ENCODE measurements at places on chromosomes 4 and X. TPM values are rescaled to one million over a fixed set of nuclear protein-coding genes. Genes with fewer than 3 reads are reported as not detected.

DNA sequence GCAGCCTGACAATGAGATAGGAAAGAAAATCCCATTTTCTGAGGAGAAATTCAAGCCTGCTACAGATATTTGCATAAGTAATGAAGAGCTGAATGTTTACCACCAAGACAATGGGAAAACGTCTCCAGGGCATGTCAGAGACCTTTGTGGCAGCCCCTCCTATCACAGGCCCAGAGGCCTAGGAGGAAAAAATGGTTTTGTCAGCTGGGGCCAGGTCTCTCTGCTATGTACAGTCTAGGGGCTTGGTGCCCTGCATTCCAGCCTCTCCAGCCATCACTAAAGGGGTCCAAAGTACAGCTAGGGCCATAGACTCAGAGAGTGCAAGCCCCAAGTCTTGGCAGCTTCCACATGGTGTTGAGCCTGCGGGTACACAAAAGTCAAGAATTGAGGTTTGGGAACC is 361.6 kb upstream of the ANXA10 start:
- no peaks in the 10 kb centered on the region for H3K4me1 ChIP-seq
- H3K4me3 ChIP-seq: no peak overlapping the region
- no peak overlapping the region for H3K27ac ChIP-seq
- H3K36me3 ChIP-seq: no peaks in the 10 kb centered on the region

DNA sequence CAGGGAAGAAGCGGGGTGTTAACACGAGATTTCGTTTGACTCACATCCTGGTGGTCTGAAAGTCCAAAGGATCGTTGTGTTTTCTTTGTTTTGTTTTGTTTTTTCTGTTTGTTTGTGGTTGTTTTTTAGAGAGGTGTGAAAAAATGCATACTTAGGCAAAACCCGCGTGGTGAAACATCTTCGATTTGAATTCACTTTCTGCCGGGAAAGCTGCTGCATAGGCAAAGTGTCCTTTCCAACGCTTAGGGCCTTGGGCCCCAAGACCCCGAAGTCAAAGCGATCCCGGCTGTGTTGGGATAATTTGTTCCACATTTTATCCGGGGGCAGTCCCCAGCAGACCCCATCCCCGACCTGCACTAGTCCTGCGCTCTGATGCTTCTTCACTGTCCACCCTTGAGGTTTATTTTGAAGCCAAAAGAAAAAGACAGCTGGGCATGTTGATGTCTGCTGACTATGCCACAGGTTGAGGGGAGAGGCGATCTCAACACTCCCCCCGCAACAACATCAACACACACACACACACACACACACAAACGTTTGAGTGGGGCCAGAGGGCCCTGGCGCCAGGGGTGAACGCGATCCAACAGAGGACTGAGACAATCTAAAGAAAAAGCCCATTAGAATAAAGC is 2.0 kb downstream of the MSX1 start:
- peaks cover 68% of the 10 kb centered on the region for H3K4me1 ChIP-seq
- no peak for DNase-seq
- H3K27me3 ChIP-seq: peaks cover 98% of the 10 kb centered on the region

DNA sequence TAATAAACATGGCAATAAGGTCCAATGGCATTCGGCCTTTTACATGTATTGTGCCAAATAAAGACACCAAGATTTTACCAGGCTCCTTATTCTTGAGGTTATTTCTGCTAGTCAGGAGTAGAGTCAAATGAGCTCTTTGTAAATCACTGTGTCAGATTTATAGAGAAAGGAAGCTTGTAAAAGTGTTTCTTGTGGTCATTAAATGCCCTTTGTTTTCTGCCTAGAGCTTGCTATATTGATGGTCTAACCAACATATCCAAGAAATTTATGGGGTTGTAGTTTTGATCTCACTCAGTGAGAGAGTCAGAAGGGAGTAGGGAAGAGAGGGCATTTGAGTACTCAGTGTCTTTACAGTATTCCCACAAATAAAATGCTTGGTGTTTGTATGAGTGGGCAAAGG is 86.2 kb upstream of the FRMPD4 start:
- H3K36me3 ChIP-seq: no peaks in the 10 kb centered on the region
- DNase-seq: no peak
- H3K27ac ChIP-seq: no peak overlapping the region

DNA sequence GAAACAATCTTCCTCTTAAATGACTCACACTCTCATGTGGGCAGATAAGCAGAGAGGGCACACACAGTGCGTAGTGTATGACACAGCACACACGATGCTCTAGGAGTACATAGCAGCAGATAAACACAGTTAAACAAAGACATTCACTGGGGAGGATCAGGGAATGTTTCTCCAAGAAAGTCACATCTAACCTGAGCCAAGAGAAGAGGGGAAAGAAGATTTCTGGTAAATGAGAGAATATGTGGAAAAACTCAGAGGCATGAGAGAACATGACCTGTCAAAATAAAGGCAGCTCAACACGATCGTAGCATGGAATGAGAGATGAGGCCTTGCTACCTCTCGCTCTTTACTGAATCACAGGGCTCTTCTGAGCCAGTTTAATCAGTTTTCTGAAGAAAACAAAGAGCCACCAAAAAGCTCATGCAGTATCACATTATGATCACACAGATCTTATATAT is 251.0 kb downstream of the ANK2 start:
- no peaks in the 10 kb centered on the region for H3K4me1 ChIP-seq
- peak overlapping the region; percentile 75 for H3K27ac ChIP-seq

- no peaks in the 10 kb centered on the region for H3K27me3 ChIP-seq
- H3K4me1 ChIP-seq: peaks cover 31% of the 10 kb centered on the region
- H3K27ac ChIP-seq: no peak overlapping the region
Observed at GRCh38 chrX:57595381-57595811, 3.6 kb downstream of the ZXDB start.

DNA sequence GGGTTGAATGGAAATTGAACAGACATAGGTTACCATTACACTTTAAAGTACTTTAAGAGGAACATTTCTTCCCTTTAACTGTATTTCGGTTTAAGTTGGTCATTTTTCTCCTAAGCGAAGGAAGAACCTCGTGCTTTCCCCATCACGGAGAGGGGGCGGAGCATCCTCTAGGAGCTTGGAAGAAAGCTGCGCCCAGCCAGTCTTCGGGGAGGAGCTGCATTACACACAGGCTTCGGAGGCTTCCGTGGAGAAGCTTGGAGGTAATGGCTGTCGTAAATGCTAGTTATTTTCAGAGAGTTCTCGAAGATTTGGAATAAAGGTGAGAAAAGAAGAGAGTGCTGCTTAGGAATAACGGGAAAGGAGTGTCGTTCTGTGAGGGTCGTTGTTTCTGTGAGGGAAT is at the start of gene PWWP3B:
Gene PWWP3B, plus strand, starts transcription at position 199 of the 400 bp plus-strand sequence. CDS start 37,128 bp downstream, outside the sequence.
- no peaks in the 10 kb centered on the region for H3K4me1 ChIP-seq
- no peaks in the 10 kb centered on the region for H3K27me3 ChIP-seq
- no peak within 1 kb of the TSS for H3K27ac ChIP-seq
- H3K4me3 ChIP-seq: no peak within 1 kb of the TSS
- DNase-seq: no peak
- H3K36me3 ChIP-seq: no peaks in the 10 kb centered on the region

DNA sequence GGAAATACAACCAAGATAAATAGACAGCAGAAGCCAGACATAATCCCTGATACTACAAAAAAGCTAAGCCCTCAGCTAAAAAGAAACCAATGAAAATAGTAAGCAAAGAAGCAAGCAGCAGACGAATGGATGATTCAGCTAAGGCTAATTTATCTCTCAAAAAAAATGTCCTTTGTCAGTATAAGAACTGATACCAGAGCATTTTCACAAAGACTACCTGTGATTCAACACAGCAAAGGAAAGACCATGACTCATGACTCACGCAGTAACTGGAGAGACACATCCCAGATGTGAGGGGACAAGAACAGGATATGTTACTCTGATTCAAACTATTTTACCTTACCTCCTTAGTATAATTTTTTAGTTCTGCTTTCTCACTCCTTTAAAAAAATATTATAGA is 22.7 kb upstream of the TMPRSS11F start:
- no peak for DNase-seq
- no peaks in the 10 kb centered on the region for H3K4me1 ChIP-seq
- no peaks in the 10 kb centered on the region for H3K27me3 ChIP-seq
- H3K27ac ChIP-seq: no peak overlapping the region
- H3K4me3 ChIP-seq: no peak overlapping the region

DNA sequence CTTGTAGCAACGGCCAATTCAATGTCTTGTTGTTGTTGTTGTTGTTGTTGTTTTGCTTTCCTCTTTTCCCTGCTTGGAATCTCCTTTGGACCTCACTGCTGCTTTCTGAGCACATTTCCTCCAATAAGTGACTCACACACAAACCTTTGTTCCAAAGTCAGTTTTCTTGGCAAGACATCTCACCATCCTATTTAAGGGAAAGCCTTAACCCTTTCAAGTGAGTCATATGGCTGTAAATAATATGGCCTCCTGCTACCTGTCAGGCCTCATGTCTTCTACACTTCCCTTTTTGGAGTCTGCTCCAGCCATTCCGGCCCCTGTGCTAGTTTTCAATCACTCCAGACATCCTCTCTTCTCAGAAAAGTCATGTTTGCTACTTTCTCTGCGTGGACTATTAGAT is 79.5 kb upstream of the MAGEB10 start:
- no peaks in the 10 kb centered on the region for H3K4me1 ChIP-seq
- no peak overlapping the region for H3K27ac ChIP-seq
- no peak for DNase-seq
- no peaks in the 10 kb centered on the region for H3K36me3 ChIP-seq
- H3K4me3 ChIP-seq: no peak overlapping the region

DNA sequence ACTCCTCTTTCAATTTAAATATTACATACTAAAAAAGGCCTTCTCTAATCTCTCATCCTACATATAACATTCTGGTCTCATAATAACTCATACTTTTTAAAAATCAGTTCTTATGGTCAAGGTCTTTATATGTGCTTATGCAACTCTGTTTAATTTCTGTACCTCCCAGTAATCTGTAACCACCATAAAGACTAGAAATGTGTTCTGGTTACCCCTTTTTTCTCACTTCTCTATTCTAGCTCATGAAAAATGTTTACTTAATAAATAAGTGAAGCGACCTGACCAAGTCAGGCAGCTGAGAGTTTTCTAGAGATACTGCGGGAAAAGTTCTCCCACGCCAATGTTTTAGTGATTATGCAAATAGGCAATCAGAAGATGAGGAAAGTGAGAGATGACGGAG is 548.8 kb upstream of the FAM241A start:
- H3K27me3 ChIP-seq: no peaks in the 10 kb centered on the region
- H3K36me3 ChIP-seq: no peaks in the 10 kb centered on the region
- no peak overlapping the region for H3K27ac ChIP-seq
- no peak for DNase-seq

GRCh38 chr4:70120323-70120722 is 33.7 kb upstream of the PRR27 start:
- H3K4me3 ChIP-seq: no peak overlapping the region
- H3K4me1 ChIP-seq: no peaks in the 10 kb centered on the region
- no peak overlapping the region for H3K27ac ChIP-seq
- no peaks in the 10 kb centered on the region for H3K27me3 ChIP-seq

- no peak overlapping the region for H3K27ac ChIP-seq
- no peaks in the 10 kb centered on the region for H3K36me3 ChIP-seq
- no peaks in the 10 kb centered on the region for H3K27me3 ChIP-seq
Observed at GRCh38 chr4:185513489-185514181, 21.7 kb downstream of the PDLIM3 start.

DNA sequence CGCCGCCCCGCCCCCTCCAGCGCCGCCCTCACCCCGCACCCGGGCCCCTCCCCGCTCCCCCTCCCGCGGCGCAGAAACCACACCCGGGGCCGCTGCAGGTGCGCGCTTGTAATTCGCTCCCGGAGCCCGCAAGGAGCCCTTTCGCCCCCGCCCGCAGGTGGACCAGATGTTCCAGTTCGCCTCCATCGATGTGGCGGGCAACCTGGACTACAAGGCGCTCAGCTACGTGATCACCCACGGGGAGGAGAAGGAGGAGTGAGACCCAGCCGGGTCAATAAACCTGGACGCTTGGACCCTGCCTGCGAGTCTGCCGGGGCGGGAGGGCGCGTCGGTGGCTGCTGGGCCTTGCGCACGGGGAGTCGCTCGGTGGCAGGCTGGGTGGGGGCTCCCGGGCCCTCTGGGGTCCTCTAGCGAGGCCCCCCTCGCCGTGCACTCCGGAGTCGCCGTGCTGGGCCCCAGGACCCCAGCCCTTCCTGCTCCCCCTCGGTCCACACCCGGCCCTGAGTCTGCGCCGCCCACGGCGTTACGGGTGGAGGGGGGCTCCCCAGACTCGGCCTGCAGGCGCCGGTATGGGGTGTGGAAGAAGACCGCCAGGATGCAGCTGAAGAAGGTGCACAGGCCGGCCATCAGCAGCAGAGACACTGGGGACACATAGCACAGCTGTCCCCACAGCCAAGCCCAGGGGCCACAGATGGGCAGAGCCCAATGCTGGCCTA is 7.1 kb downstream of the SLC49A3 start:
- peak overlapping the region; percentile 60 for H3K4me3 ChIP-seq
- H3K27me3 ChIP-seq: no peaks in the 10 kb centered on the region
- H3K27ac ChIP-seq: no peak overlapping the region
- H3K4me1 ChIP-seq: peaks cover 67% of the 10 kb centered on the region
- peak; percentile 82 for DNase-seq

GRCh38 chr4:53150631-53151488 is 215.0 kb downstream of the SCFD2 start:
- H3K36me3 ChIP-seq: no peaks in the 10 kb centered on the region
- no peak for DNase-seq
- H3K4me1 ChIP-seq: no peaks in the 10 kb centered on the region
- H3K27me3 ChIP-seq: no peaks in the 10 kb centered on the region
- H3K4me3 ChIP-seq: no peak overlapping the region
- no peak overlapping the region for H3K27ac ChIP-seq

- no peak for DNase-seq
- no peaks in the 10 kb centered on the region for H3K27me3 ChIP-seq
- H3K4me1 ChIP-seq: no peaks in the 10 kb centered on the region
- no peak overlapping the region for H3K4me3 ChIP-seq
- no peaks in the 10 kb centered on the region for H3K36me3 ChIP-seq
Observed at GRCh38 chr4:178148106-178148505, 705.9 kb upstream of the AGA start.

DNA sequence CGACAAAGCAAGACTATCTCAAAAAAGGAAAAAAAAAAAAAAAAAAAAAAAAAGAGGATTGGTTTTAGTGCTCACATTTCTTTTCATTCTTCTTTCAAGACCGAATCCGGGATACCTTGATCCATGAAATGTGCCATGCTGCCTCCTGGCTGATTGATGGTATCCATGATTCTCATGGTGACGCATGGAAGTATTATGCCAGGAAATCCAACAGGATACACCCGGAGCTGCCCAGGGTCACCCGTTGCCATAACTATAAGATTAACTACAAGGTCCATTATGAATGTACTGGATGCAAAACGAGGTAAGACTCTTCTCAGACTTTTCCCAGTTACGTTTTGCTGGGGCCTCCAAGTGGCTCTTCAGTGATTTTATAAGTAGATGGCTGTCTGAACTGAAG is 6.1 kb downstream of the CXCR3 start:
- H3K36me3 ChIP-seq: peaks cover 38% of the 10 kb centered on the region
- H3K27me3 ChIP-seq: no peaks in the 10 kb centered on the region
- no peak overlapping the region for H3K4me3 ChIP-seq
- H3K4me1 ChIP-seq: no peaks in the 10 kb centered on the region
- H3K27ac ChIP-seq: no peak overlapping the region

GRCh38 chrX:103932133-103932532 is 30.3 kb upstream of the TMSB15B start:
- H3K4me3 ChIP-seq: no peak overlapping the region
- H3K27ac ChIP-seq: no peak overlapping the region
- no peaks in the 10 kb centered on the region for H3K27me3 ChIP-seq
- no peak for DNase-seq

Gene DMRTC1
- not detected for total RNA-seq

Gene ZNF718
- 7.0 TPM for total RNA-seq

Gene TRIML2
- total RNA-seq: not detected

Gene FAM3A
- 40.6 TPM for total RNA-seq

Gene PWWP3B
- total RNA-seq: 0.38 TPM

Gene NR3C2
- 10.5 TPM for total RNA-seq

Gene ATP8A1
- 16.5 TPM for total RNA-seq

Gene EDA2R
- not detected for total RNA-seq
